ENCODE measurements at places on chromosomes 13 and 19.

- no peak for DNase-seq
Observed at GRCh38 chr13:44448875-44449274, 75.3 kb downstream of the SERP2 start.

- no peak for DNase-seq
Observed at GRCh38 chr13:89150362-89150761, 1479.2 kb downstream of the SLITRK5 start.

- peak; percentile 14 for DNase-seq
Observed at GRCh38 chr13:77300176-77301037, 26.5 kb downstream of the MYCBP2 start.

DNA sequence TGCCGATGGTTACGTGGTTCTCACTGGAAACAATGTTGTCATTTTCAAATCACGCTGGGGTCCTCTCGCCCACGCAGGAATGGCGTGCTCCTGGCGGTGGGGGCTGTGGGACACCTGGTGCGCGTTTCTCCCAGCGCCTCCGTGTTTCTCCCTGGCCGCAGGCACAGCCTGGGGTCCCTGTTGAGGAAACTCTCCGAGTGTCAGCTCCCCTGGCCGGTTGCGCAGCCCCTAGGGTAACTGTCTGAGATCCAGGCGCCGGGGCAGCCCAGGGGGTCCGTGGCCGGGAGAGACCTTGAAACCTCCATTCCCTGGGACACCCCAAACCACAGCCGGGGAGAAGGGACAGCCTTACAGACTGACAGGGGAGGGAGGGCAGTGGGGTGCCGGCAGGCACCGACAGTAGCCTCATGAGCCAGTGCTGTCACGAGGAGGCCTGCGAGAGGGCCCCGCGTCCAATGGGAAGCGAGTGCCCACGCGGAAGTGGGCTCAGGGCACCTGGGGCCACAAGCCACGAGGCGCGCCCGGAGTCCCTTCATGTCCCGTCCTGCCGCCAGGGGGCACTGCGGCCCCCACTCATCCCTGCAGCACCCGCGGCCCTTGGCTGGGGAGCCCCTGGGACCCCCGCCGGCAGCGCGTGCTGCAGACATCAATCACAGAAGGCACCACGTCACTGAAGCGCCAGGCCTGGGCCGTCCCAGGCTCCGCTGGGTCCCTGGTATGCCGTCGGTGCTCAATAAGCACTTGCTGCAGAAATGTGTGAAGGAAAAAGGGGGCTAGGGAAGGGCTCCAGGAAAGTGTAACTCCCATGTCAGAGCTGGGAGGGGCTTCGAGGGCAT lies 9.5 kb downstream of the ADAMTSL5 start:
- no peak for DNase-seq

DNA sequence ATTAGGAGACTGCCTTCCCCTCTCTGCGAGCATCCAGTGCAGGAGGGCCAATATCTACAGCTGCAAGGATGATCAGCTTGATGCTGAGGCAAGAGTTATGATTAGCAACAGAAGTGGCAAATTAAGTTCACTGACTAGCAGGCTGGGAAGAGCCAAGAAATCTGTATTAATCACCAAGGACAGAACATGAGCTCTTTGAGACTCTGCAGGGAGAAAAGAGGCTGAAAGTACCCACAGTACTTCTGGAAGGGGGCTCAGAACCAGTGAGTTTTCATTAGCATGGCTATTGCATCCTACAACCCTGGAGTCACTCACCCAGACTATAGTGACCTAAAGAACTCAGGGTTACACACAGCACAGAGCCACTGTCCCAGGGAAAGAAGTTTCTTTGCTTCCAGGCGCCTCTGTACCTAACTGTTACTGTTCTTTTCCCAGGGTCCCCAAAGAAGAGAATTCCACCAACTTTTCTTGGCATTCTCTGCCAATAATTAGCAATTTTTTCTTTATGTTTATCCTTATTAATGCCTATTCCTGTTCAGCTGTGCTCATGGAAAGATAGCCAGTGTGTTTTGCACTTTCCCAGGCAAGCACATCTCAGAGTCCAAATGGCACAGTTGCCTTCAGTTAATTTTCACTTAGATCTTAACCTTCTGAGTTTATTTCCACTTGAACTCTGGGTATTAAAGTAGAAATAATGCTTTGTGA lies 25.8 kb upstream of the MEDAG start:
- DNase-seq, result no peak

GRCh38 chr13:27279506-27279905 lies 8.9 kb downstream of the RASL11A start:
- DNase-seq, result no peak

DNA sequence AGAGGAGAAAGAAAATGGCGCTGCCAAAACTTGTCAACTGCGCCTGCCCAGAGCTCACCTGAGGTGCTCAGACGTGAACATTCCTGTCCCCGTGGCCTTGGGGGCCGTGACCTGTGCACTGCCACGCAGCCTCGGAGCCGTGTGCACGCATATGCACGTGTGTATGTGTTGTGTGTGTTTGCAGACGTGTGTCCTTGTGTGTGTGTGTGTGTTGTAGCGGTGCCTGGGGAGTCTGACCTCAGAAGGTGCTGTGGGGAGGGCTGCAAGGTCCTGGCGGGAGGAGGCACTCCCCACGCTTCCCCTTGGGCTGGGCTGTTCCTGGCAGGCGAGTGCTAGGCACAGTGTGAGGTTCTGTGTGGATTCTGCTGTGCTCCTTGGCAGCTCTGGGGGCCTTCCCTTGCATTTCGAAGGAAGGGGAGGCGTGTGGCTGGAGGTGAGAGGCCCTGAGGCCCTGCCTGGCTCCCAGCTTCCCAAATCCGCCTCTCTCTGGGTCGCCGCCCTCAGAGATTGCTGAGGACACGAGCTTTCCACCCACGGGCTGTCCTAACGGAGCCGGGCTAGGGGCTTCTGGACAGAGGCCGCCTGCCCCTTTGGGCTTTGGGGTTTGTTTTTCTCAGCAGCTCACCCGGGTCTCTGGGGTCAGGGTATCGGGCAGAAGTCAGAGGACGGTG lies 4.5 kb downstream of the BSG start:
- no peak for DNase-seq

DNA sequence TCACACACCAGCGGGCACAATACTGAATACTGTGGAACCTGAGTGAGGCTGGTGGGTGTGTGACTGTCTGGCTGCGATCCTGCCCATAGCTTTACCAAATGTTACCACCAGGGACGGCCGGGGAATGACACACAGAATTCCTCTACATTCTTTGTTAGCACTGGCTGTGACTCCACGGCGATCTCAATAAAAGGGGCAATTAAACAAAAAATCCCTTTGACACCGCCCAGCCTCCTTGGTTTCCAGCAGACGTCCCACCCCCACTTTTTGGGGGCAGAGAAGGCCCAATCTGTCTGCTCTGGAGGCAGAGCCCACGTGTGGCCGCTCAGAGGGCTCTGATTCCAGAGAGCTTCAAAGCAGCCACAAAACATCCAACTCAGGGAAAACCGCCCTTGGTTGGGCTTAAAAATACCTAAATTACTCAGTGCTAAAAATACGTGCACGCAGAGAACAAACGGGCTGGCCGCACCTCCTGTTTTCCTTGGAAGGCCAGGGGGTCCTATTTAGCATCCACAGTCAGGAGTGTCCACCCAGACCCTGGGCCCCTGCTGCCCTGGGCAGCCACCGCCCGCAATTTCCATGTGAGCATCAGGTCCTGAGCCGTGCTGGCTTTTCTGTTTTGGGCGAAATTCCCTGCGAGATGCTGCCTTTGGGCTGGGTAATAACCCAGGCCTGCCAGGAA lies 47.8 kb downstream of the GADD45B start:
- no peak for DNase-seq

DNA sequence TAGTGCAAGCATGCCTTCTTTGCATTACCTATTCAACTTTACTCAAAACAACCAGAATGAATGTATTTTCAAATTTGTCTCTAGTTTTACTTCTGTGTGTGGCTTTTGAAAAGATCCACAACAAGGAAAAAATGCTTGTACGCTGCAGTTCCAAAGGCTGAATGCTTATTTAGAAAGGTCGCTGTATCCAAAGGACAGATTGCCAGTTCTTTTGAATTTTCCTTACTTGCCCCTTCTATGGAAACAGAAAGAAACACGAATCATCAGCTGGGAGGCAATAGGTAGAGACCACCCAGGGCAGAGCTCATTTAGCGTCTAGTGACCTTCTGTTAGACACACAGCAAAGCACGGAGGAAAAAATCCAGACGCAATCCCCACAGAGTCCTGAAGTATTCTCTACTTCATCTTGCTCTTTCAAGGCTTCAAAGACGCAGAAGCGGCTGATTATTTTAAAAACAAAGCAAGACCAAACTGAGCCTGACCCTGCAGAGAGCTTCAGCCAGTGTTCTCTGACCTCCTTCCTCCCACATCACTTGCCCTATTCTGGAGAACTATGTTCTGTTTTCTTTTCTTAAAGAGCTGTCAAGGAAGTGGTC lies 674.6 kb upstream of the SGCG start:
- no peak for DNase-seq

DNA sequence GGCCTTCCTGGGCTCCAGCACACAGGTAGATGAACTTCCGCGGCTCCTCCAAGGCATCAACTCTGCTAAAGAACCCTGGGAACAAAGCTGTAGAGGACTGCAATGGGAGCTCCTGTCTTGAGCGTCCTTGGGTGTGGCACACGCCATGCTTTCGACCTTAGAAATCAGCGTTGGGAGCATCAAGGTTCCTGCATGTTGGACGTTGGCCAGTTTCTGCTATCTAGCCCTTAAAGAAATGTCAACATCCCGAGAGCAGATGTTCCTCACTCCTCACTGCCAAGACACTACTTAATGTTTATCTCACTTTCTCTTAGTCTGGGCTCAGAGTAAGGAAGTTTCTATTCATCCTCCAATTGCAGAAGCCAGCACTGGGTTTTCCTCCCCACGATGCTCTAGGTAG lies 70.6 kb upstream of the MEDAG start:
- DNase-seq, result no peak

DNA sequence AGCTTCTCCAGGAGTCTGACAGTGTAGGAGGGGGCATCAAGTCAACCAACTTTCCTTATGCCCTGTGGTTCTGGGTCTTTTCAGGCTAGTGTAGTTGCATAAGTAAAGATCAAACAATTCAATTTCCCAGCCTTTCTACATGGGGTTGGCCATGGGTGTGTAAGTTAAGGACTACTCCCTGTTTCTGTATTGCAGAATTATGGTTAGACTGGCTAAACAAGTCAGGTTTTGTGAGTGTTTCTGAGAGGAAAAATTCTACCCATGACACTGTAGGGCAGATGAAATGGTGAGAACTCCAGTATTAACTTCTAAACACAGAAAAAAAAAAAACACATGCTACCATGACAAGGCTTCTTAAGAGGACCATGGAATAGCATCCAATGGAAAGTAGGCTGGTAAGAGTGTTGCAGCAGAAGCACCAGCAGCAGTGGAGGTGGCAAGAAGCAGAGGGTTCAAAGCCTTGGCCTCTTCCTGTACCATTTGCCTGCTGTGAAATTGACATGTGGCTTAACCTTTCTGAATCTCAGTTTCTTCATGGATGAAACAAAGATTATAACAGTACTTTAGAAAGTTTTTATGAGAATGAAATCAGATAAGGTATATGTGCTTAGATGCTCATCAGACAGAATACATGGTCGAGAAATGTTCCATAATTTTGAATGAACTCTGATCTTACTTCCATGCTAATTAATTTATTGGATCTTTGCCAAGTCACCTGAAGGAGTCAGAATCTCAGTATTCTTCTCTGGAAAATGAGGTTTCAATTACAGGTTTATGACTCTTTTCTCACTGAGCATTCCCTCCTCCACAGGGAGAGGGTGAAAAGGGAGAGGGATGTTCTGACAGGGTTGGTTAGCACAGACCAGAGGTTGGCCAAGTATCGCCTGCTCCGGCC lies 11.4 kb upstream of the SCEL start:
- DNase-seq, result no peak

- no peak for DNase-seq
Observed at GRCh38 chr19:48625891-48626327, 6.6 kb downstream of the SPHK2 start.

DNA sequence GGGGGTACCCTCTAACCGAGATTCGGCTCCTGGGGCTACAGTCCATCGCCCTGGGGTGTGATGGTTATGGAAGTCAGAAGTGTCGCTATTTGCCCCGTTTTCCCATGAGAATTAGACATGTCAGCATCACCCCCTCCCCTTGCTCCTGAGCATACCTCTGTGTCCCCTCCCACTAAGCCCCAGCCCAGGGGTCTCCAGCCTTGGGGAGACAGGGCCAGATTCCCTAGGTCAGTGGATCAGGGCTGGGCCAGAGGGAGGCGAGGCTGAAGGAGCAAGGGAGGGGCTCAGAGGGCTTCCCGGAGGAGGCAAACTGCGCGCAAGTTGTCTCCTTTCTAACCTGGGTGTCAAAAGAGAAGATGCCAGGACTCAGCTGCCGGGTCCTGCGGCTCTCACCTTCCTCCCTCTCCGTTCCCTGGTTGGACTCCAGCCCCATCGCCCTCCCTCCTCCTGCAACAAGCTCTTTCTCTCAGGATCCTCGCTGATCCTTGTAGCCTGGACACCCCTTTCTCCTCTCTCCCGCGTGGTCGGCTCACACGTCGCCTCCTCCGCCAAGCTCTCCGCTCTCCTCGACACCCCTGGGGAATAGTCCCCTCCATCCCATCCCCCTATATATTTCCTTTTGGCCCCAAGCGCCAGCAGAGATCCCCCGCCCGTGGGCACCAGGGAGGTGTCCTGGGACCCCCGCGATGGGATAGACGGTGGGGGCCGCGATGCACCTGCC lies 459 bp upstream of the TMEM59L start:
- no peak for DNase-seq

DNA sequence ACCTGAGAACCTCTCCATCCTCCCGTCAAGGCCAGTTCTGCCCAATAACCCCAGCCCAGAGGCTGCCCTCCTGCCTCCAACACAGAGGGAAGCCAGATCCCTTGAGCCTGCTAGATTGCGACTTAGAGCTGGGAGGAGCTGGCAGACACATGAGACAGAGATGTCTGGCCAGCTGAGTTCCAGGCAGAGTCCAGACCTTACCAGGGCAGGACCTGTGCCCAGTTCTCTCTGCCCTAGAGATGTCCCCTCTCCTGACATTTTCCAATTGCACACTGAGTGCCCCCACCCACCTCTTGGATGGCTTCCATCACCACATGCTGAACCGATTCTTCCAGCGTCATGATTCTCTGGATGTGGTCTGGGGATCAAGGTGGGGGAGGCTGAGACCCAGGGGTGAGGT lies 3.0 kb downstream of the HOOK2 start:
- DNase-seq, result no peak

DNA sequence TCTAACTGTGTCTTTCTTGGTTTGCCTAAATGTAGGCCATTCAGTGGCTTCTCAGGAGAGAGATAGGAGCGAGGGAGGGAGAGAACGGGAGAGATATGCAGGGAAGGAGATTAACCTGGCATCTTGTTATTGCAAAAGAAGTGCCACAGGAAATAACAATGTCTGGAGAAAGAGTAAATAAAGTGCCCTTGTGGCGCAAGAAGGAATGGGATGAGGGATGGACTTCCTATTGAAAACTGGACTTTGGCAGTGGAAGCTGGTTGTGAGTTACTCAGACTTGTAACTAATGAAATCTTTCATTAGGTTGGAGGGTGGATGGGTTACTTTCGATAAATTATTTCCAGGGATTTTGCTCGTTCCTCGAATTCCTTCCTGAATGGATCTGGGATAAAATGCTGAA lies 136.1 kb downstream of the LACC1 start:
- no peak for DNase-seq

GRCh38 chr19:45471931-45472562 lies 4.3 kb downstream of the FOSB start:
- no peak for DNase-seq

- DNase-seq, result no peak
Observed at GRCh38 chr19:11251650-11252314, 10.5 kb downstream of the DOCK6 start.

Data from HS-27A (cell line).